ENCODE measurements at places on chromosomes 5 and 9.

DNA sequence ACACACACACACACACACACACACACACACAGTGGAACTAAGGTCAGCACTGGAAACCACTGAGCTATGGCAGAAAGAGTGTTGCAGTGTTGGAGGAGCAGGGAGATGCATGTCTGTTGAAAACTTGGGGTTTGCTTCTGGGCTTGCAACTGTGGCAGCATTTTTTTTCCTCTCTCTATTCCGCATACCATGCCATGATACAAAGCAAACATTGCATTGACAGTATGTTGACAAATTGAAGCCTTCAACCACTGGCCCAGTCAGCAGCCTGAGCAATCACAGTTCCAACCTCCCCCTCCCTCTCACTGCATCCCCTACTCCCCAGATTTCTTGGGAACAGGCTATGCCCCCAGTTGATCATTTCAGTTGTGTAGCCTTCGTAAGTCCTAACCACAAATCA lies 478.1 kb upstream of the WWC1 start:
- no peak for DNase-seq

DNA sequence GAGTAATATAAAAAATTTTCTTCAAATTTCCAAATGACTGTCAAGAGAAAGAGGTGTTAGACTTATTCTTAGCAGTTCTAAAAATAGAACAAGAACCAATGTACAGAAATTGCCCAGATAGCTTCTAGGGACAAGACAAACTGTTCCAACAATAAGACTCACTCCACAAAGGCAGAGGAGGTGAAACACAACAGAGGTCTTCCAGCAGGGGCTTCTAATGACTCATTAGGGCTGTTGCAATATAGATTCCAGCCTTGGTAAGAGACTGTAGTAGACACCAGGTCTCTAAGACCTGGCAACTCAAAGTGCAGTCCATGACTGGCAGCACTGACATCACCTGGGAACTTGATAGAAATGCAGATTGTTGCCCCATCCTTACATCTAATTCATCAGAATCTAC lies 134.6 kb upstream of the VLDLR start:
- DNase-seq: no peak

DNA sequence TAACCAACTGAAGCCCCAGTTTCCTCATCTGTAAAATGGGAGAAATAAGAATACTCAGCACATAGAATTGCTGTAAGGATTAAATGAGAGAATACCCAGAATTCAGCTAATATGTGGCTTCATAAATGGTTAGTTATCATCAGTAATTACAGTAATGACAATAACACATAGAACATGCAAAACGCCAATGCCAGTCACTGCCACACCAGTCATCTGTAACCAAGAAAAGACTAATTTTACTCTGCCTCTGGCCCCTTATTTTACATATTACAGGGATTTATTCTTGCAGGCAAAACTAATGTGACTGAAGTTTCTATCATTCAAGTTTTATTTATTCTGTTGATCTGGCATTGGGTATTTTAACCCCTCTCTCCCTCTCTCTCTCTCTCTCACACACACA lies 46.5 kb downstream of the EBF1 start:
- DNase-seq: no peak

DNA sequence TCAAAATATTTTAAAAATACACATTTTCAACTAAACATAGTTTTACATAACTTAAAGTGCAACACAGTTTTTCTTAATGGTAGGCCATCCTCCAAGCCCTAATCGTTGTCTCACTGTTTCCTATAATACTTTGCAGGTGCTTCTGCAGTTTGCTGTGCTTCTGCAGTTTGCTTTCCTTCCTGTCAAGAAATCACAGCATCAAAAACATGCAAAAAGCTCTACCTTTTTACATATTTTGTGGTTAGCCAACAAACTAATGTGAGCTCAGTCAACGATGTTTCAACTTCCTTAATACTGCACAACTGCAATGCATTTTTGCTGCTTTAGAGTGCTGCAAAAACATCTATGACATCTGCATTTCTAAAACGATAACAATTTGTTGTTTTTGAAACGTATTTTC lies 25.2 kb downstream of the EMB start:
- DNase-seq: no peak

DNA sequence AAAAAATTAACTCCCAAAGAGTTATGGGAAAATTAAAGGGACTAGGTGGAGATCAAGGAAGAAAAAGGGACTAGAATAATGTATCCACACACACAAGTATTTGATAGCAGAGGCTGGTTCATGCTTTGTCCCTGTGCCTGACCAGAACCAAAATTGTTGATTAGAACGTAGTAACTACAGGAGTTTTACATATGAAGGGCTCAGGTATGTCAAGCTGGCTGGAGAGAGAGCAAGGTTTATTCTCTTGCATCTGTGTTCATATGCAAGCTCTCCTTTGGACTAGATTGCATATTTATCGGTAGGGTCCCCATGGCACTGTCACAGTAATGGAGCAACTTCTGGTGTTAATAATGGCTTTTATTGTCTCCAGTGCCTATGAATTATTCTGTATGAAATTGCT lies 239.9 kb upstream of the TRPM3 start:
- DNase-seq: no peak

DNA sequence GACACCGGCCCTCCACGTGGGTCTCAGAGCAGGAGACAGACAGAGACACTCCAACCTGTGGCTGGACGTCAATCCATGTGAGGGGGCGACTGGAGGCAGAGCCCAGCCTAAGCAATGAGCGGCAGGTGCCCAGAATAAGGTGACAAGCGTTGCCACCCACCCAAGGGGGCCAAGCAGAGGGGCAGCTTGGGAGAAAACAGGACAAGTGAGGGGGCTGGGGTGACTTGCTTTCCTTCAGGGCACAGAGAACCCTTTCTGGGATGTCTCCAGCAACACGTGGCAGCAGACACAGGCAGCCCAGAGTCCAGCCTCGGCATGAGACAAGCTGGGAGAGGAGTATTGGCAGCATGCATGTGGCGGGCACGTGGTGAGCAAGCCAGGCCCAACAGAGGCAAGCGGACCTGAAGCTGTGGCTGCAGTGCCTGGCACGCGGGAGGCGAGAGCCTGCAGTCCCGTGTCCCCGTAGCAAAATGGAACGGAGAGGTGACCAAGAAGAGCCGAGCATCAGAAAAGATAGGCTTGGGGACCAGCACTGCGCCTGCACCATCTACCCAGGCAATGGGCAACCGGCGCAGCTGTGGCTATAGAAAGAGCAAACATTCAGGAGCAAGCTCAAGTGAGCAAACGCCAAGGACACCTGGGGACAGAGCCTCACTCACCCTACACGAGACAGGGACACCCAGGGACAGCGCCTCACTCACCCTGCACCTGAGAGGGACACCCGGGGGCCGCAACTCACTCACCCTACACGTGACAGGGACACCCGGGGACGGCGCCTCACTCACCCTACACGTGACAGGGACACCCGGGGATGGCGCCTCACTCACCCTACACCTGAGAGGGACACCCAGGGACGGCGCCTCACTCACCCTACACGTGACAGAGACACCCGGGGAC lies 6.2 kb downstream of the TERT start:
- no peak for DNase-seq

- no peak for DNase-seq
These were observed 716.4 kb downstream of the NR2F1-AS1 start for GRCh38 chr5:92864591-92864990.

GRCh38 chr5:110727025-110727314 lies 499 bp upstream of the TMEM232 start:
- no peak for DNase-seq

- DNase-seq: no peak
These were observed 291.9 kb upstream of the PDE4D start for GRCh38 chr5:60185231-60186099.

DNA sequence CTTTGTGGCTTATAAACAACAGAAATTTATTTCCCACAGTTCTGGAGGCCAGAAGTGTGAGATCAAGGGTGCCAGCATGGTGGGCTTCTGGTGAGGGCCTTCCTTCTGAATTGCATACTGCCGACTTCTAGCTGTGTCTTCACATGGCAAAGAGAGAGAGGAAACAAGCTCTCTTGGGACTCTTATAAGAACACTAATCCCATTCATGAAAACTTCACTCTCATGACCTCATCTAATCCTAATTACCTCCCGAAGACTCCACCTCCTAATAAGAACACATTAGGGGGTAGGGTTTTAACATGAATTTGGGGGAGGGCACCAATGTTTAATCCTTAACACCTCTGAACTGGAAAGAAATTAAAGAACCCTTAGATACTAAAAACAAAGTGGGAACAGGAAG lies 75.9 kb upstream of the MINAR2 start:
- no peak for DNase-seq

DNA sequence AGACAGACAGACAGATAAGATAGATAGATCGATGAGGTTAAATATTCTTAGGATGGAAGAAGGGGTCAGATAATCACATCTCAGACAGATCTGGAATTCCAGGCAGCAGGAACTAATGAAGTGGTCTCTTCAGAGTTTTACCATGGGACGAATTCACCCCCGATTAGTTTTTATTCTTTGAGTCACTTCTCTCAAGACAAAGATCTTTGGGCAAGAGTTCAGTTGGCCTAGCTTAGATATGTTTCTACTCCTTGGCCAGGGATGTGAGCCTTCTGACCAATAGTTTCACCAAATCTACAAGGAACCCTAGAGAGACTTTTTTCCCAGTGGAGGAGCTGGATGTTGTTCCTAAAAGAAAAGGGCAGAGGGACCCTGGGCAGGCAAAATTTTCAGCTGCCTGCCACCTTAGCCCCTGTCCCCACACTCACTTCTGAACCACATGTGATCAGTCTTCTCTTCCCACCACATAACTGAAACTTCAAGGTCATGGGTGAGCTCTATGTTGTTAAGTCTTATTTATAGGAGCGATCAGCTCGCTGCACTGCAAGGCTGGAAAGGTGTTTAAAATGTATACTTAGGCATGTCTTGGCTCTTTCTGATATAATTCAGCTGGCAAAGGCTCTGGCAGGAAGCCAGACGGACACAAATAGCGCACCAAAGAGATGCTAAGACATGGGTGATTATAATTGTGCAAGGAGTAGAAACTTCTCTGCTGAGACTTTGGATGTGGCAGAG lies 132.9 kb downstream of the PALM2AKAP2 start:
- DNase-seq: no peak

- no peak for DNase-seq
These were observed 24.5 kb upstream of the LAMC3 start for GRCh38 chr9:130984521-130984920.

GRCh38 chr5:153630546-153630945 lies 140.1 kb downstream of the GRIA1 start:
- no peak for DNase-seq

DNA sequence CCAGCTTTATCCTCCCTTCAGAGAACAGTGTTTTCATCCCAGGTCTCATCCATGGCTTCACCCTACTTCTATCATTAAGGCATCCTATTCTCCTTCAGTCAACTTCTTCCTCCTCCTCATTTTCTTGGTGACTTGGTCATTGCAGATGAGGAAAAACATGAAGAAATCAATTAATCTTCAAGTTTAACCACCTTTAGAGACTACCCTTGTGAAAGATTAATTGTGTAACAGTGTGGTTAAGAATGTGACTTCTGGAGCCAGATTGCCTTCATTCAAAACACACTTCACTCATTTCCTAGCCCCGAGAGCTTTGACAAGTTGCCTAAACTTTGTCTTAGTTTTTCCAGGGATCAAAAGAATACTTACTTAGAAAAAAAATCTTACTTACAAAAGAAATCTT lies 110.0 kb downstream of the STK32A start:
- DNase-seq: no peak

GRCh38 chr9:68978066-68978465 lies 35.8 kb downstream of the PRKACG start:
- no peak for DNase-seq

DNA sequence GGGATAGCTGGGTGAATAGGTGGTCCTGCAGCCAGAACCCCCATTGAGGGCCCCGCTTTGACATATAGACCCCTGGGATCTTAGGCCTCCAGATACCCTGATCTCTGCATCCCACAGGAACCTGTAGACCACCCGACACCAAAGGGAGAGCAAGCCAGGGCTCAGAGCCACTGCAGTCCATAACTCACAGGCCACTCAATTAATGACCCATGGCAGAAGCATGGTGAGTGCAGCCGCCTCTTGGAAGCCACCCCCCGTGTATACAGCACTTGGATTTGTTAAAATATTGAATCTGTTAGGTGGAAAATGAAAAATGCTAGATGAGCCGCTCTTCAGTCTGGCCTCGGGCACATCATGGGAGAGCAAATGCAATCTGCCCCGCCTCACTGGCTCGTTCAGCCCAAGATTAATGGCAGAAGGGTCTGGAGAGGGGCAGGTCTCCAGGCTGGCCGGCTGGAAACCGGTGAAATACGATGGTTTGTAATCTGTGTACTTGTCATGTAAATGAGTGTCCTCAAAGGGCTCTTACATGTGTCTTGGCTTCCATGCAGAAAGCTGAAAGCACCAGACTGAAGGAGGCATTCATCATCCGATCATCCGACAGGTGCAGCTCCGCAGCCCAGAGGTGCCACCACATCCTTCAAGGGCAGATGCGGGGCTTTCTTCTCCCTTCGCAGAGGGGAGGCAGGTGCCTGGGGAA lies 111.3 kb downstream of the OLFM1 start:
- DNase-seq: no peak

- no peak for DNase-seq
These were observed 180.8 kb upstream of the GAS1 start for GRCh38 chr9:87127978-87128614.

DNA sequence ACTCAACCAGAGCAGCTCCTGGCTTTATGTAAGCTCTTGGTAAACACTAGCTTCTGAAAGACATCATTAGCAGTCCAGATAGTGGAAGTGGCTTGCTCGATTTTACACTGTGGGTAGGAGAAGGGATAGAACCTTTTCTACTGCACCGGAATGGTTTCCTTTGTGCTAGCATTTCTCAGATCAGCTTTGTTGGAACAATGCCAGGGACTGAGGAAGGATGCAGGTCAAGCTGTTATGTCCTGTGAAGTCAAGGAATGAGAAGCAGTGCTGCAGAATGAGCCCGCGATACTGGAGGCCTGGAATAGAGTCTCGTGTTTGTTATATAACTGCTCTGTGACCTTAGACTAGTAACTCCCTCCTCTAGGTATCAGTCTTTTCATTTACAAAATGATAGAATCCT lies 233.6 kb downstream of the GABRB2 start:
- no peak for DNase-seq

- peak; percentile 99 for DNase-seq
These were observed 105.9 kb downstream of the DPYSL3 start for GRCh38 chr5:147403651-147404640.

GRCh38 chr9:136311051-136312008 lies 7.4 kb upstream of the CCDC187 start:
- no peak for DNase-seq

DNA sequence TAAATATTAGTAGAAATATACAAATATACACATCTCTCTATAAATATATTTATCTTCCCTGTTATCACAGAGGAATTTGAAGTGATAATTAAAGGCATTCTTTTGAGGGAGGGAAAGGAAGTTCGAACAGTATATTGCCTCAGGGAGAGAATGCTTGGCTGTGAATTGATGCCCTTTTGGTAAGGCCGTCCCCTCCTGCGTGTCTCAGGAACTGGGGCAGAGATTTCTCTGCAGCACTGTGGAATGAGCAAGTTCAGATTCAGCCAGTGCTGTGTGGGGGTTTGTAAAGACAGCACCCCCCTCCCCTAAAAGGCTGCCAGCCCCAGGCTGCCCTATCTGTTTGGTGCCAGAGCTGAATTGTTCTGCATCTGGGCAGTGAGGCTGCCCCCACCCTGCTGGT lies 42.0 kb downstream of the UBE2QL1 start:
- DNase-seq: no peak
